ENCODE measurements at places on chromosomes 2 and 18.

DNA sequence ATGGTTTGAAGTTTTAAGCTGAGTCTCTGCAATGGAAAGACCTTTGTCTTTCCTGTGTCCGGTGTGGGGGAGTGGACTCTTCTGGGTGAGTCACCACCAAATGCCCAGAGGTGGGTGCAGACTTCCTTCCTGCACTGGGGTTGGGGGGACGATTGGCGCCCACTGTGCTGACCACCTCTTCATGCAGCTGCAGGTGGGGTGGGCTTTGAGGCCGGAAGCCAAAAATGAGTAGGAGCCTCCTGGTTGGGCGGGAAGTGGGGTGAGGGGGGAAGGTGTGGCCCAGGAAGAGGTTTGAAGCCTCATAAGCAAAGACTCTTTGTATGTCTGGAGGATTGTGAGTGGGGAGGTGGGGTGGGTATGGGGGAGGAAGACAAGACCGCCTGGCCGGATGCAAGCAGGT is 27.6 kb downstream of the PAX8 start:
- DNase-seq = no peak

- no peak for DNase-seq
Measured at GRCh38 chr2:142892715-142893114, 15.3 kb downstream of the KYNU start.

- no peak for DNase-seq
Measured at GRCh38 chr18:35618696-35619095, 37.2 kb downstream of the GALNT1 start.

DNA sequence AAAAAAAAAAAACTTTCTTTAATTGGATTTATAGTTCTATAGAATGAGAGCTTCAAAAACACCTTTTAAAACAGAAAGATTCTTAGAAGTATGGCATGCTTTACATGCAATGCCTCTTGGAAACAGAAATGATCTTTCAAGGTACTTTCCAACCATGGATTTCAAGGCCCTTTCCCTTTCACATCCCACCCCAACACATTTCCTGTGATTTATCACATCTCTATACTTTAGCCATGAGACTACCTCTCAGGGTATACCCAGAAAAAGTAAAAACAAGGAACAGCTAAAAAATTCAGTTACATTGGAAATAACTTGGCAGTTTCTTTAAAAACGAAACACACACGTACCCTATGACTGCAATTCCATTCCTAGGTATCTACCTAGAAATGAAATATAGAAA is 15.2 kb downstream of the RNU4ATAC start:
- DNase-seq = no peak

GRCh38 chr2:41836948-41837347 is 210.9 kb upstream of the PKDCC start:
- no peak for DNase-seq

GRCh38 chr2:109525836-109526235 is 87.9 kb downstream of the SEPTIN10 start:
- DNase-seq = no peak

DNA sequence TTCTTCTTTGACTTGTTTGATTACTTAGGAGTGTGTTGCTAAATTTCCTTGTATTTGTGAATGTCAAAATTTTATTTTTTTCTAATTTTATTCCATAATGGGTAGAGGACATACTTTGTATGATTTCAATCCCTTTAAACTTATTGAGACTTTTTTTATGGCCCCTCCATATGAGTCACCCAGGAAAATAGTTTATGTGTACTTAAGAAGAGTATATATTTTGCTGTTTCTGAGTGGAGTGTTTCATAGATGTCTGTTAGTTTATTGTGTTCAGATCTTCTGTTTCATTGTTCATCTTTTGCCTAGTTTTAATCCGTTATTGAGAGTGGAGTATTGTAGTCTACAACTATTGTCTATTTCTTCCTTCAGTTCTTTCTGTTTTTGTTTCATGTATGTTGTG is 81.9 kb downstream of the EPB41L5 start:
- no peak for DNase-seq

DNA sequence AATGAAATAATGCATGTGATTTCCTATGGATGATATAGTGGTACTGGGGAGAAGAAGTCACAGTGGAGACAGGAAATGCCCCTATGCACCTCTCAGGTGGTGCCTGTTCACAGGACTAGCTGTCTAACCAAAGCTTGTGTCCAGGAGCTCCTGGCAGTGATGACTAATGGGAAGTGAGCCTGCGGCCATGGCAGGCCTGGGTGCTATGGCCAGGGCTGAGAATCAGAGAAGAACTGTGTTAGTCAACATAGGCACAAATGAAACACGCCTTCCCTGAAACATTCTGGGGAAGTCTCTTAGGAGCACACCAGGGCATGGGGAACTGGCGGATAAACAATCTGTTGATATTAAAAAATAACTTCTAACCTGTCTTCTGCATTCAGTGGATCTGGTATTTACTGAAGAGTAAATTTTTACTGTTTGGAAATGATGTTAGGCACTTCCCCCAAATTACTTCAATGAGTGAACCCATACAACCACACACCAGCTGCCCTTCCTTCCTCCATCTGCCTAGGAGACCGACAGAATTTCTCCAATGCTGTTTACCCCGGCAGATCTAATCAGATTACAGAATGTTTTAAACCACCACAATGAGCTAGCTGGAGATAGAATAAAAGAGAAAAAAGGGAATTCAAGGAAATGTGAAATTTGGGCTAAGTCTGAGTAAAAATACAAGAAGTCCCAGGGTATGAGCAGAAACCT is 67.4 kb downstream of the MEP1B start:
- DNase-seq = peak; percentile 12

GRCh38 chr2:230901006-230901405 is 24.0 kb downstream of the GPR55 start:
- no peak for DNase-seq

- DNase-seq = no peak
Measured at GRCh38 chr2:47354013-47354847, 48.7 kb upstream of the MSH2 start.

Data from NCI-H2171 (cell line).